ENCODE measurements at places on chromosomes 3 and 15.

DNA sequence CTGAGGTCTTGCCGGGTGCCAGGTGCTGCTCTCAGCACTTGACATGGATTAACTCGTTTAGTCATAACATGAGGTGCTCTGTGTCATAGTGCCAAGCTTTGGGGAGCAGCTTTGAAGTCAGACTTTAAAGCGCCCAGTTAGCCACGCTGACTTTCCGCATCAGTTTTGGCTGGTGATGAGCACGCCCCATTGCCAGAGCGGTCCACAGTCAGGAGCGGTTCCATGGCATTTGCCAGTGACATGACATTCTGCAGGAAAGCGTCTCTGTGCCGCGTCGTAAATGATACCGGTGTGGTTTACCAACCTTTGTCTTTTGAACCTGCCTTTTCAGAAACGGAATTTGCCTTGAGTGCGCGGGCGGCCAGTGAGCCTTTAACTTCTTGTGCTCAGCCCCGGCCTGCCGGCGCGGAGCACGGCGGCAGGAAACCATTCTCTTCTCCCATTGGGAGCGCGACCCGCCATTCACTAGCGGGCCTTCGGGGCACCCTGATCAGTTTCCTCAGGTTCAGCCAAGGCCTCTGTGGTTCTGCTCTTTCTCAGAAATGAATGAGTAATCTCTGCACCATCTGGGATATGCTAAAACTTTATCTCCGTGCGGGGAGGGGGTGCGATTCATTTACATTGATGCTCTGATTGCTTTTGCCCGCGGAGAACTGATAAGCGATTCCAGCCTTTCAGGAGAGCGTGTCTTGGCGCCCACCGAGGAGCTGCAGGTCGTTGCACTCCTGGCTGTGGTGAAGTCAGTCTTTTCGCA, 1.7 kb upstream of the SLC2A2 start:
- no peak for DNase-seq

DNA sequence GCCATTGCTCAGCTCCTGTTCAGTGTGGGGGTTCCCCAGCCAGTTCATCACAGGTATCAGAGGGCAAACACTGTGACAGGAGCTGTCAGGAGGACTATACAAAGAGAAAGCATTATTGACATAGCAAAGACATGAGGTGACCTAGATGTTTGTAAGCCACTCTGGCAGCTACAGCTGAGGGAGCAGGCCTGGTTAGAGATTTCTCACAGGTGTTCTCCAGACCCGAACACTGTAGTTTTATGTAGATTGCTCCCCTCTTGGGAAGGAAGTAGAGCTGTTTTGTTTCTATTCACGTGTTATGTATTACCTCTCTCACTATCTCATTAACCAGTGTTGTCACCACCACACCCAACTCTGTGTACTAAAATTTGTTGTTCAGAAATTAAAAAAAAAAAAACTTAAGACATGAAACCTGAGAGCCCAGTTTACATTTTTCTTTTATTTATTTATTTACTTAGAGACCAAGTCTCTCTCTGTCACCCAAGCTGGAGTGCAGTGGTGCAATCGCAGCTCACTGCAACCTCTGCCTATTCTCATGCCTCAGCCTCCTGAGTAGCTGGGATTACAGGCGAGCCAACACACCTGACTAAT, 123.7 kb downstream of the RBPMS2 start:
- no peak for DNase-seq

DNA sequence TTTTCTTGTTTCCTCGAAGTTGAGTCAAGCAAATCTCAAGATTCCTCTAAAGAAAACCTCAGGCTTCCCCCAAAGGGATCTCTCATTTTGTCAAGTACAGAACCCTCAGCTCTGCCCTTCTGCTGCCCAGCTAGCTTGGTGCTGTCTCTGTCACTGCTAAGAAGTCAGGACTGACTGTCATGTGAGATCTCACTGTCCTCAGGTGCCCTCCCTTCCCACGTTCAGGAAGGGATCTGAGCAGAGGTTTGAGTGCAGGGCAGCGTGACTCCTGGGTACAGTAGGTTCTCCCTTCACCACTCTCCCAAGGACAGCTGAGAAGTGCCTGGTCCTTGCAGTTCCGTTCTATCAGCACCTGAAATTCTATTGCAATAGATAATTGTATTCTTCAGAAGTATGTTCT, 229.7 kb downstream of the SLCO3A1 start:
- no peak for DNase-seq

DNA sequence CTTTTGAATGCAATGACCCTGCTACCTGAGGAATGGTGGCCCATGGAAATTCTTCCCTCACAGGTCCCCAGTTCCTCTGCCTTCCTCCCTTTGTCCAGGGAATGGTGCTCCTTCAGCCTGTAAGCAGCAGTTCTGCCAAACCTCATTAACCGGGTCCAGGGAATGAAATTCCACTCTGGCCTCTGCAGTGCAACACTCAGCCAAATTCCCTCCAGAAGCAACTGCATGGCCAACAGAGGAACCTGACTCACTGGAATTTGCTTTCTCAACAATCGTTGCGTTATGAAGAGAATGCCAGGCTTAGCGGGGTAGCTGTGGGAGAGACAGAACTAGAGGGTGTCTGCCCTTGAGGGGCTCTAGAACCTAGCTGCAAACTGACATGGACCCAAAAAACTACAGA, 449.4 kb upstream of the PROK2 start:
- no peak for DNase-seq

- DNase-seq = no peak
These were observed 247.1 kb upstream of the ARPP21 start for GRCh38 chr3:35392187-35392586.

DNA sequence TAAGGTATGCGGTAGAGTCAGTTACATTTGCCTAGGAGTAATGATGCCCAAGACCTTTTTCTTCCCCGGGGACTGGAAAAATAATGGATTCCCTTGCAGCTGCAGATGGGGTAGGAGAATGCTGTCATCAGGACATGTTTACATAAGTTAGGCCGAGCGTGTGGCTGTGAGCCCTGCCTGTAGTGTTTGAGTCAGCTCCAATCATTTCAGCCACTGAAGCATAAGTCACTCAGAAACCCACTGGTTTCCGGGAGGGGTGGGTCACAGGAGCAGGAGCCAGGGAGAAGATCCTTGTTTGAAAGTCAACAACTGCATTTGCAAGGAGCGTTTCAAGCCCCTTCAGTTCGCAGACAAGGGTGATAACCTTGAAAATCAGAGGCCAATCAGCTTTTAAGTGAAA, 562.3 kb downstream of the MCTP2 start:
- no peak for DNase-seq
